ENCODE measurements at places on chromosomes 5 and 9.

DNA sequence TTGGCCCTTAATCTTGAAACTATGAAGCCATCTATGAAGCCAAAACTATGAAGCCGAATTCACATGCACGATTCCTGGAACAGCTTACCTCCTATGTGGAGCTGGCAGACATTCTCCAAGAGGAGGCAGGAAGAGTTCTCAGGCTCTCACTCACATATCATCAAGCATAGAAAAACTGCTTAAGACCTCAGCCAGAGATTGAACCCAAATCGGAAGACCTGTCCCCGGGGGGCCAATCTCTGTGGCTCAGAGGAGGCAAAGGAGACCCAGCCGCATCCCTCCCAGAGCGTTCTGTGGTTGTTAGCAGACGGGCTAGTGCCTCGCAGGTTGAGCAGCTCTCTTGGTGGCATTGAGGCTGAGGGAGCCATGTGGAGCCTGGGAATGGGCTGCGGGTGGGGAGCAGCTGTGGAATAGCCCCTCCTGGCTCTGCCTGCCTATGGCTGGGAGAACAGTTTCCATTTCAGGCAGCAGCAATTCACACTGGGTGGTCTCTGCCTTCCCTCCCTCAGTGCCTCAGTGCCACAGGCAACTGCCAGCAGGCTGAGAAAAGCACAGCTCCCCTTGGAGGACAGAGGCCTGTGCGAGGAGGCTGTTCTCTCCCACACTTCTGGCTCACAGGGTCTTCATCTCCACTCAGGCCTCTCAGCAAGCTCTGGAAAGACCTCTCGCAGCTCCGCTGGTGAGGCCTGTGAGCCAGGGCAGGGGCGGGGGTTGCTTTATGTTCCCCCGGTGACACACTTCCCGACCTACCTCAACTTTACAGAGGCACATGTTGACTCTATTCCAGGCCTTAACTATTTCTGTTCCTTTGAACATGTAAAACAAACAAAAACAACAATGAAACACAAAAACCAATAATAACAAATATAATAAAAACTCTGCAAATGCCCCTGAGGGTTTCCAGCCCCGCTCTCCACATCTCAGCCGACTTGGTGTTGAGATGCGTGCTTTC is 17.4 kb upstream of the TMEM174 start:
- no peak for DNase-seq

DNA sequence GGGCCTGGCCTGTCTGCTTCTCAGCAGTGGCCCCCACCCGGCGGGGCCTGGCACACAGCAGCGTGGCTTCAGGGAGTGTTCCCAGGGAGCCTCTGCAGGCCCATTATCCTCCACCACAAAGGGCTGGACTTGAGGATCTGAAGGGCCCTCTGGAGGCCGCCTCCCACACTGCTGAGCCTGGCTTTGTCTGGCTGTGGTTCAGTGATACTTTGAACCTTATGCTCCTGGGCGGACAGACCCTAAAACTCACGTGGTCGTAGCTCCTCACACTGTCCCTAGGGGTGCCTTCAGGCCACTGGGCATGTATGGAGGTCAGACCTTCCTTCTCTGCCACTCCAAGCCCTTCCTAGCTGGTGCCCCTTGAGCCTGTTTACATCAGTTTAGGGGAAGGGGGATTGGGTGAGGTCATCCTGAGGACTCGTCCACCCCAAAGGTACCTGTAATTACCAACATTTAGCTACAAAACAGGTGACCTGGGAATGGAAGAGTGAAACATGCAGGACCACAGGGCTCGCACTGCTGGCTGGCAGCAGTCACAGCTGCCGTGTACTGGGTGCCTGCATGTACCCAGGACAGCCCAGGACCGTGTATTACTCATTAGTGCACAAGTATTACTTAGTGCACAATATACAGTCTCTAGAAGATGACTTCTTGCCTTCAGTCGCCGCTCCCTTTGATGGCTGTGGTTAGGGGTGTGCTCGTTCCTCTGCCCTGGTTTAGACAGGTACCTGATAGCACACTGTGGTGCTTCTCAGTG is 8.5 kb downstream of the GRHPR start:
- DNase-seq = no peak

DNA sequence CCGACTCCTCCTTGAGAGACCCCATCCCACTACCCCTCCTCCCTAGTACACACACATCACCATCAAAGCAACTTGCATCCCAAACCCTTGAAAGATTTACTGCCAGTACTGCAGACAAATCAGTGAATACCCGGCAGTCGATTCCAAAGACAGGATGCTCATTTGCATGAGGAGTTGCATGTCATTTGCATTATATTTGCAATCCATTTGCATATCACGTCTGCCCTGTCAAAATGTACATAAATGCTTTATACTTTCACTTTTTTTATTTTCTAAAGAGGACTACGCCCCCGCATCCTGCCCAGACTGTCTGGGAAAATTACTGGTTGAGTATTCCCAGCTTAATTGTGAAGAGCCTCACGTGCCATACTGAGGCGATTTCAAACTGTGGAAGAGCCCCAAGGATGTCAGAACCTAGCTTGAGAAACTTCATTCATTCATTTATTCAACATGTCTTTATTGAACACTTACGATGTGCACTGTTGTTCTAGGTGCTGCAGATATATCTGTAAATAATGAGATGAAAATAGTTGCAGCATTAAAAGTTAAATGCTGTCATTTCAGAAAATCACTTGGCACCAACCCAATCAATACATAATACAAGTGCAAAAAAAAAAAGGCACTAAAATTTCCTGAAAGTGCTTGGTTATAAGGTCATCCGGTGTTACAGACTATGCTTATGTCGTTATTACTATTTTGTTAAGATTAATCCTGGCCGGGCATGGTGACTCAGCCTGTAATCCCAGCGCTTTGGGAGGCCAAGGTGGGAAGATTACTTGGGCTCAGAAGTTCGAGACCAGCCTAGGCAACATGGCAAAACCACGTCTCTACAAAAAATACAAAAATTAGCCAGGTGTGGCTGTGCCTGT is 17.2 kb upstream of the SIL1 start:
- no peak for DNase-seq

- no peak for DNase-seq
Observed at GRCh38 chr5:31889001-31889561, 250.2 kb downstream of the PDZD2 start.

DNA sequence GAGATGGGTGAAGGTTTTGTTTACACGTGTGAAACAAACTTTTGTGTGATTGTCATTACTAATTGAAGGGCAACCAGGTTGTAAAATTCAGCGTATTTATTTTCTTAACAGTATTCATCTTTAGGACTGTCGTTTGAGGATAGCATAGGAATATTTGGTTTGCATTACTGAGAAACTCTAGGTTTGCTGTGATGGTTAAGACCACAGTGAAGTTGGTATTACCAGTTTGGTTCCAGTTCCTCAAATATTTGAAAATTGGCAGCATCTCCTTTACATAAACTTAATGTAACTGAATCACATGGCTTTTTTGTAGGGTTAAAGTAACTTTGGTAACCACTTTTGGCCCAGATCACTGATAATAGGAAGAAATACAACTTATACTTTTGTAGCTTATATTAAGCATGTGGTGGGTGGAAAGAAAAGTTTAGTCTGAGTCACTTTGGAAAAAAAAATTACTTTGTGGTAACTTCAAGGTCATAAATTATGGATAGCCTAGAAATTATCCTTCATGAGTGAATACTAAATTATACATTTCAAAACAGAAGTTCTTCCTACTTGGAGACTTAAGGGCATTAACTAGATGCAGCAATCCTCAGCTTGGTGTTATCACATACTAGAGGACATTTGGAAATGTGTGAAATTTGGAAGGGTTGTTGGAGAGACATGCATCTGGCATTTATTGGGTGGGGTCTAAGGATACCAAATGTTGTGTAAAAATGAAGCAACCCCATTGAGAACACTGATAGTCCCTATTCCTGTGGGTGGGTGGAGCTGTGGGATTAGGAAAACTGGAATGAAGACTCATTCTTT is 33.9 kb downstream of the G3BP1 start:
- no peak for DNase-seq

DNA sequence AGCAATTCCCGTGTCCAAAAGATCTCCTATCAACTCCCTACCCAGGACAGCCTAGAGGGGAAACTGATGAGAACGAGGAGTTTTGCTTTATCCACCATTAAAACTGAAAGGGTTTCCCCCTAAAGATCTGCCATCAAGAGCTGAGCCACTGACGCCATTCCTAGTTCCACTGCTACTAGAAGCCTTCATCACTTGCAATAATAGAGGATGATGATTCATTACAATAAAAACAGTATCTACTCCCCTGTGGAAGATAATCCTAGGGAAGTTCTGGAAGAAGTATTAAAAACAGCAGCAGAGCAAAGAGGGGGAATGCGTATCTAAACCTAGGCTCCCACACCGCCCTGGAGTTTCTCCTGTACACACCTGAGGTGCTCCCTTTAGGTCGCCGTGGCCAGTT is 394.5 kb downstream of the BNC2 start:
- DNase-seq = no peak

DNA sequence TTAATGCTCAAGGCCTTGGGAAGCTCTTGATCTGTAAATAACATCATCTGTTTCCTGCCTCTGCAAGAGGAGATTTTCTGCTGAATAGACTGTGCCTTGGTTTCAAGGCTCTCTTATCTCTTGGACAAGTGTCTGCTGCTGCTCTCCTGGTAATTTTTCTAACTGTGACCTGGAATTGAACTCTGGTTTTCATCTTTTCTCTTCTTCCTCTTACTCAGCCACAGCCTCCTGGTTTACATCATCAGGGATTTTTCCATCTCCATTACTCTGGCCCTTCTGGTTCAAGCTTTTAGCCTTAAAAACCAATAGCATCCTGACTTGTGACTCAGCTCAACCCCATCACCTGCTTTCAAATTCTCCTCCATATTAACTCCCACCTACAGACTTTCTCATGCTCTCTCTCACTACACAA is 49.6 kb upstream of the ITGA1 start:
- DNase-seq = no peak

GRCh38 chr5:42583322-42583721 is 160.1 kb downstream of the GHR start:
- no peak for DNase-seq

DNA sequence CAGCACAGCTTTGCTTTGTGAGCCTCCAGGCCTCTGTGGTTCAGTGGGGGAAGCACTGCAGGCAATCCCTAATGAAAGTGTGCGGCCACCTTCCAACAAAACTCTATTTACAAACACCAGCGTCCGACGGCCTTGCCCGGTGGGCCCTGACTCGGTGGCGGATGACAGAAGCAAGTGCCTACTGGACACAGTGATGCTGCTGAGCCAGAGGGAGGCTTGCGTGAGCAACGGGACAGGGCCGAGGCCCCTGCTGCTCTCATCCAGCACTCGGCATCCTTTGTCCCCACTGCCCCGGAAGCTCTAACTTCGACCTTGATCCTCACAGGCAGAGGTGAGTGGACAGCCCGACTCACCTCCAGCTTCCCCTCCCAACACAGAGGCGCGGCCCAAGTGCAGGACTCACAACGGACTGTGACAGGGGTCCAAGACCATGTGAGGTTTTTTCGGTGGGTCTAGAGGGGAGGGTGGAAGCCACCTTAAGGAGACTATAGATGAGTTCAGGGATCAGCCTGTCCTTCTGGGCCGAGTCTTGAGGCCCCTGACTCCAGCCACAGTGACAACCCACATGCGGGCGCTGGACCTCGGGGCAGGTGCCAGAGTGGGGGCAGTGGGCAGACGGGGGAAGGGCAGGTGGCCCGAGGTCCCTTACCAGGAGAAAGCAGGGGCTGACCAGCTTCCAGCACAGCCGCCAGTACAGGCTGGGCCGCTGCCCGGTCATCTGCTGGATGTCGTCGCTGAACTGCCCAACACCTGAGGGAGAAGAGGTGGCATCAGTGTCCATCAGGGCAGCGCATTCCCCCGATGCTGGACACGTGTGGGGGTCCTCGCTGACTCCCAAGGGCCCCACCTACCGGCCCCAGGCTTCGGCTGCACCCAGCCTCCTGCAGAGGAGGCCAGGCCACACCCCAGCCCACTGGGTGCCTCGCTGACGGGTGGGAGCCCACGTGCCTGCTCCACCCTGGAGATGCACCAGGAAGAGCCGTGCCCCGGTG is 39.4 kb downstream of the SLC6A3 start:
- no peak for DNase-seq

DNA sequence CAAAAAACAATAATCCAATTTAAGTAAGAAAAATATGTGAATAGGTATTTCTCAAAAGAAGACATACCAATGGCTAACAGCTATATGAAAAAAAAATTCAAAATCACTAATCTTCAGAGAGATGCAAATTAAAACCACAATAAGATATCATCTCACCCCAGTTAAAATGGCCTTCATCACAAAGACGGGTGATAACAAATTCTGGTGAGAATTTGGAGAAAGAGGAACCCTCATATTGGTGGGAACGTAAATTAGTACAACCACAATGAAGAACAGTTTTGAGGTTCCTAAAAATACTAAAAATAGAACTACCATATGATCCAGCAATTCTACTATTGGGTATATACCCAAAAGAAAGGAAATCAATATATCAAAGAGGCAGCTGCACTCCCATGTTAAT is 94.3 kb downstream of the TMEM167A start:
- no peak for DNase-seq

GRCh38 chr5:141476132-141476911 is 556 bp downstream of the PCDHGC3 start:
- DNase-seq = no peak

- DNase-seq = no peak
Observed at GRCh38 chr5:146399481-146399880, 47.7 kb upstream of the TCERG1 start.

DNA sequence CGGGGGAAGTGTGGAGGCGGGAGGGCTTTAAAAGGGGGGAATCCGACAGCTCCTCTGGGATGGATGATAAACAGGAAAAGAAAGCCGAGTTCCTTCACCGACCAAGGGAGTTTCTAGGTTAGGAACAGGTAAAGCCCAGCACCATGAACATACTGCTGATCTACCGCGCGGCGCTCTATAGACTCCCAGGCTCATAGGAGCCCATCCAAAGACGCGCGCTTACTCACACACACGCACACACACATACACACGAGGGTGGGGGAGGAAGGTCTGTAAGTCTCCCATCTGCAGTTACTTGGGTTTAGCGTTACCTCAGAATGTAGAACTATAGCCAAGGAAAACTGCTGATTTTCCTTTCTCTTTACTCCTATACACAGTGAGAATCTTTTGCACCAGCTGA is 2.6 kb upstream of the GABRB2 start:
- DNase-seq = no peak

DNA sequence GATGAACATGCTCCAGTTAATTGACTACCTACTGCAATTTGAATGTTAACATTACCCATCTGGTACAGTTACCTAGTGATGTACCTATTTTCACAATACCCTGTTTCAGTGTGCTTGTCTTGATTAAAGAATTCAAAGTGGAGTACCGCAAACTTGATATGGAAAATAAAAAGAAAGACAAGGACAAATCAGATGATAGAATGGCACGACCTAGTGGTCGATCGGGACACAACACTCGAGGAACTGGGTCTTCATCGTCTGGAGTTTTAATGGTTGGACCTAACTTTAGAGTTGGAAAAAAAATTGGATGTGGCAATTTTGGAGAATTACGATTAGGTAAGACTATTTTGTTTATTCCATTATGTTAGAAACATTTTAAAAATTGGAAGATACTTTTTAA is 33.5 kb downstream of the CSNK1G3 start:
- DNase-seq = no peak

GRCh38 chr9:18190671-18191374 is 283.1 kb upstream of the ADAMTSL1 start:
- no peak for DNase-seq

- no peak for DNase-seq
Observed at GRCh38 chr9:133161547-133161950, 2.2 kb downstream of the GBGT1 start.
